ENCODE measurements at places on chromosomes 1 and 21.

DNA sequence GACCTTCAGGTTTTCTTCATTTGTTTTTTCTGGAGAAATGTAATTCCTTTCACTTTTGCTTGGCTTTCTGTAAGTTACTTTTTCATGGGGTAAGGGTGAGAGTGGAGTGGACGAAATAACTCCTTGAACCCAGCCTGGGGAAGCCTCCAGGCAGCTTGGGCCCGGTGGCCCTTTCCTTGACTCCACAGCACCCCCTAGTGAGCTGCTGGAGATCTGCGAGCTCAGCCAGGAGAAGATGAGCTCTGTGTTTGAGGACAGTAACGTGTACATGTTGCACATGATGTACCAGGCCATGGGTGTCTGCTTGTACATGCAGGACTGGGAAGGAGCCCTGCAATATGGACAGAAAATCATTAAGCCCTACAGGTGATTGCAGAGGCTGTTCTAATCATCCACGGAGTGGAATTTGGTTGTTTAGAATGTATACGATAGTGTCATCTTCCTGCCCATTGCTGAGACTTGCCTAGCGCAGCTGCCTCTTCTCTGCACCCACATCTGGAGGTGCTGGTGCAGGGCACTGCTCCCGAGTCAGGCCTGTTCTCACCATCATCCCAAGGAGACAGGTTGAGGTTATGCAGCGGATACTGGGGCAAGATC is 51.0 kb downstream of the SMYD2 start:
- DNase-seq: peak; percentile 58

- DNase-seq: no peak
These were observed 63.0 kb upstream of the RAB4A start for GRCh38 chr1:229207916-229208315.

GRCh38 chr21:35150562-35151226 is 101.6 kb upstream of the RUNX1 start:
- DNase-seq: no peak

- DNase-seq: no peak
These were observed 12.6 kb upstream of the PCBP3 start for GRCh38 chr21:45630876-45631275.

GRCh38 chr1:39142401-39143060 is 62.0 kb upstream of the MACF1 start:
- DNase-seq: no peak

- DNase-seq: no peak
These were observed 19.3 kb downstream of the BEND5 start for GRCh38 chr1:48757363-48757762.

- no peak for DNase-seq
These were observed 133.6 kb downstream of the EIF4G3 start for GRCh38 chr1:21042929-21043605.

DNA sequence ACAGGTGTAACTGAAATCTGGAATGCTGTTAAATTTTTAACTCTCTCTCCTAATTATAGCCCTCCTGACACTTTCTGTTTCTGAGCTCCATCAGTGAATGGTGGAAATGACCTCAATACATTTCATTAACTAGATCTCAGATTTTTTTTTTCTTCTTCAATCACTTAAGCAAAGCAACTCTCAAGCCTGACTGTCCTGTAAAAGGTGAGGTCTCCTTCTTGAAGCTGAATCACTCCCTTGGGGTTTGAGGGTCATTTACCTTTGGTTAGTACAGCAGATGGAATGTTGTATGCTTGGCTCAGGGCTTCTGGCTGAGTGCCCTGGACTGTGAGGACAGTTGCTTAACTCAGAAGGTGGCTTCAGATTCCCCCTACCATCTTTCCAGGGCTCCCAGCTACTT is 518.7 kb downstream of the PTPRC start:
- no peak for DNase-seq

DNA sequence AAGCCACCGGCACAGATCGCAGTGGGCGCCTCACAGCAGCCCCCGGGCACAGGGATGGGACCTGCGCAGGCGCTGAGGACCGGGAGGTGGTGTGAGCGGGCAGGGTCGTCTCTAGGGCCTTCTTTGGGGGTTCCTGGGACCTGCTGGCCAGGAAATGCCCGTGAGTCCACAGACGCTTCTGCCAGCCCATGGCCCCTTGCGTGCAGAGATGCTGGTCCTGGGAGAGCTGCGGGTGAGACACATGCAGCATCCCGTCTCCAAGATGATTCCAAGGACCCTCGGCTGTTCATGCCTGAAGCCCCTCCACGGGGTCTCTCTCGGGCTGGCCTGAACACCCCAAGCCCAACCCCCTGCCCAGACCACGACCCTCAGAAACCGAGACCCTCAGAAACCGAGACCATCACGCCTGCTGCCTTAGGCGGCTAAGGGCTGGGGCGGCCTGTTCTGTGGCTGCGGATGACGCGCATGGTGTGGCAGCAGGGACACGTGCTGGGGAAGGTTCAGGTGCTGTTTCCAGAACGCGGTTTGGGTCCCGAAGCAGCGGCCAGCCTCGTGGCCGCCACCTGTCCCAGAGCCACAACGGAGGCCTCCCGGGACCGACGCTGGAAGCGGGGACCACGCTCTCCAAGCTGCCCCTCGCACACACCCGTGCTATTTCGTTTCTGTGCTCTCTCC is 23.0 kb downstream of the CFAP74 start:
- no peak for DNase-seq

GRCh38 chr1:40793617-40794016 is 10.0 kb downstream of the KCNQ4 start:
- DNase-seq: no peak

- no peak for DNase-seq
These were observed 377.0 kb downstream of the PTPRC start for GRCh38 chr1:199015799-199016198.

DNA sequence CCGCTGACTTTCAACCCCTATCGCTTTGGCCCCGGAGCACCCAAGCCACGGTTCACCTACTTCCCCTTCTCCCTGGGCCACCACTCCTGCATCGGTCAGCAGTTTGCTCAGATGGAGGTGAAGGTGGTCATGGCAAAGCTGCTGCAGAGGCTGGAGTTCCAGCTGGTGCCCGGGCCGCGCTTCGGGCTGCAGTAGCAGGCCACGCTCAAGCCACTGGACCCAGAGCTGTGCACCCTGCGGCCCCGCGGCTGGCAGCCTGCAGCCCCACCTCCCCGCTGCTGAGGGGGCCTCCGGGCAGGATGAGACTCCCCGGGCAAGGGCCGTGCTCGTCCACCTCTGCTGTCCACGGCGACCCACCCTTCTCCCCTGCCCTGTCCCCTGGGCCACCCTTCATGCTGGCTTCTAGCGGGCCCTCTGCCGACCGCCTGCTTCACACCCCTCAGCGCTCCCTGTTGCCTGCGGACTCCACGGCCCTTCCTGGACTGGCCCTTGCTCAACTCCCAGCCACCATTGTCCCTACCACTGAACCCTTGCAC is 92.2 kb upstream of the TRABD2B start:
- DNase-seq: no peak

DNA sequence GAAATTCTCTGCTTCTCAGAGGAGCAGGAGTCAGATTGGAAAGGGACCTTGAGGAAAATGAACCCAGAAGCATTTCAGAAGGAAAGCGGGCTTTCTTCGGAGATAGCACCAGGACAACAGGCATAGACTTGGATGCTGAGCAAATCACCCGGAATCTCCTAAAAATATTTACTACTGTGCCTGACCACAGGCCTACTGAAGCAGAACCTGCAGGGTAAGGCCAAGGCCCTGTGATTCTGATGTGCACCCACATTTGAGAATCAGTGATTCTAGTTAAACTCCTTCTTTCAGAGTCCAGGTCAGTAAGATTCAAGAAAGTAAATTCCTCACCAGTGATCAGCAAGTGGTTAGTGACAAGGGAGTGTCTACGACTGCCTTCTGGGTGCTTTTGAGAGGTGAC is 307.3 kb upstream of the DUSP10 start:
- DNase-seq: no peak

DNA sequence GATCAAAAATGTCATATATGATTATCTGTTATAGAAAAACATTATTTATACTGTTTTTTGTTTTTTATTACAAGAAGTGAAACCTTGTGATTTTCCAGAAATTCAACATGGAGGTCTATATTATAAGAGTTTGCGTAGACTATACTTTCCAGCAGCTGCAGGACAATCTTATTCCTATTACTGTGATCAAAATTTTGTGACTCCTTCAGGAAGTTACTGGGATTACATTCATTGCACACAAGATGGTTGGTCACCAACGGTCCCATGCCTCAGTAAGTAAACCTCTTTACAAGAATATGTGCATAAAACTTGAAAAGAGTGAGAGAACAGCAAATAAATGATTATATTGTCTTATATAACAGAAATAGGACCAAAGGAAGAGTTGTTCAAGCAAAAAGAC is 14.5 kb downstream of the CFHR4 start:
- no peak for DNase-seq

GRCh38 chr1:152902636-152903035 is 5.7 kb upstream of the IVL start:
- DNase-seq: no peak

DNA sequence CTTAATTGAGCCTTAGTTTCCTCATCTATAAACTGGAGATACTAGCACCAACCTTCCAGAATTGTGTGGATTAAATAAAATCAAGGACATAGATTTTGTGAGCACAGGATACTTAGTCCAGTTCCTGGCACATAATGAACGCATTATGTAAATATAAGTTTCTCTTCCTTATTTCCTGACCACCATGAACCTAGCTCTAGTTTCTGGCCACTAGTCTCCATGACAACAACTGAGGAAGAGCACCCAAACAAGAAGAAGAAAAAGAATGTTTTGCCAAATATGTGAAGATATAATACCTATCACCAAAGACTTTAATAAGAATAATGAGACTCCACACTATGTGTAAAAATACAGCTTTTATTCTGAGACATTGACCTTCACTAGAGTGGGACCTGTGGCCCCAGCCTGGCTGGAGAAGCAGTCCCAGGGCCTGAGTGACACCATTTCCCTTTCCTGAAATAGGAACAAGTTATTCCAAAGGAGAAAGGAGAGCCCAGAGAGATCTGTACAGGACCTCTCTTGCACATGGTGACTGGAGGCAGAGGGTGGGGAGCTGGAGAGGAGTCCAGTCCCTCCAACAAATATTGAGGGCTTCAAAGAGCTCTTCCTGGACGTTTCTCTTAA is 940 bp upstream of the USF1 start:
- DNase-seq: no peak

DNA sequence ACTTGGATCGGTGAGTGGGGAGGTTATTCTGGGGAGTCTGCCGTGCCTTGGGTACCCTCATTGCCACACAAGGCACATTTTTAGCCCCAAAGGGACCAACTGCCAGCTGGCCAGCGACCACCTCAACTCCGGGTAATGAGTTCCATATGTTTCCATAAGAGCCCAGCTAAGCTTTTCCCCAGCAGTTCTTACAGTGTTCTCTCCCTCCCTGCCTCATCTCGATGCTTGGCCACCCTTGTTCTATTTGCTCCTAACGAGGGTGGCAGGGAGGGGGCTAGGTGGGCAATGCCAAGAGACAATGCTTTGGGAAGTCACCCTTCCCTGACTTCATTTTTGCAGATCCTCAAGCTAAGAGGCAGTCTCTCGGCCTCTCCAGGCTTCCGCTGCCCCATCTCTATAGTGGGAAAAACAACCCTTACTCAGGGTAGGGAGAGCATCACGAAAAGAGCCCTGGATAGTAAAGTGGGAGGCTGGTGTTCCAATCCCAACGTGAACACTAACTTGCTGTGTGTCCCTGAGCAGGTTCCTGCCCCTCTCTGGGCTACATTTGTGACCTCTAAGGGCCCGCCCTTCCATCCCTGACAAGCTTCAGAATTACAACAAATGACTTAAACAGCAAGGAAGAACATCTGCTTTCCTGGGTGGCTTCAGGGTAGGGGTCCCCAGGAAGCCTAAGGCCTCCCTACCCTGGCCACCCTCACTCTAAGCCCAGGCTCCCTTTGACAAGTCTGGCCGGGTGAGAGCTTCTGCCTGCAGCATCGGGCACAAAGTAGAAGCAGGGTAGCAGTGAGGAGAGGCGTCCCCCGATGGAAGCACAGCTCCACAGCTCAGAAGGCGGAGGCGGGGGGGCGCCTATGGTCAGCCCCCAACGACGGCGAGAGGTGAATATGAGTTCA is 5.8 kb downstream of the ID3 start:
- DNase-seq: no peak

GRCh38 chr1:108643492-108644335 is 17.2 kb downstream of the HENMT1 start:
- peak; percentile 80 for DNase-seq

DNA sequence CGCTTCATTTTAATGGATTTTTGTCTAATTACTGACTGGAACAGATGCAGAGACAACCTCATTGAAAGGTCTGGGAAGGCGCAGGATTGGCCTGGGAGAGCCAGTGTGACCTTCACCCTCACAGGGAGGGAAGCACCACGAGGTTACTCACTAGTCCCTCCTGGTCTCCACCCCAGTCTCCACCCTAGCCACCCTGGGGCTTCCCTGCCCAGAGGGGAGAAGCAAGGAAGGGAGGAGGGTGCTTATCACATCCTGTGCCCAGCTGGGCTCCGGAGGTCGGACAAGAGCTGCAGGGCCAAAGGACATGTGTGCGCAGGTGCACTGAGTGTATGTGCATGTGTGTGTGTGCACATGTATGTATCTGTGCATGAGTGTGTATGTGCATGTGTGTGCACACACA is 220.1 kb upstream of the VAMP3 start:
- no peak for DNase-seq

DNA sequence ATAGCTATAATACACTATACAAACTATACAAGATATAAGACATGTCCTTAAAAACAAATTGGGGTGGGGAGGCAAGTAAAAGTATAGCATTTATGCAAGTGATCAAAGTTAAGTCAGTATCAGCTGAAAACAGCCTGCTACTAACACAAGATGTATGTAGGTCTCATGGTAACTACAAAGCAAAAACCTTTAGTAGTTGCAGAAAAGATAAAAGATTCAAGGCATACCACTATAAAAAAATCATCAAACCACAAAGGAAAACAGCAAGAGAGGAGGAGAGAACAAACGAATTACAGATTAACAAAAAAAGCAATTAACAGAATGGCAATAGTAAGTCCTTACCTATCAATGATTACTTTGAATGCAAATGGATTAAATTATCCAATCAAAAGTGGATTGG is 22.7 kb downstream of the ERO1B start:
- DNase-seq: no peak

DNA sequence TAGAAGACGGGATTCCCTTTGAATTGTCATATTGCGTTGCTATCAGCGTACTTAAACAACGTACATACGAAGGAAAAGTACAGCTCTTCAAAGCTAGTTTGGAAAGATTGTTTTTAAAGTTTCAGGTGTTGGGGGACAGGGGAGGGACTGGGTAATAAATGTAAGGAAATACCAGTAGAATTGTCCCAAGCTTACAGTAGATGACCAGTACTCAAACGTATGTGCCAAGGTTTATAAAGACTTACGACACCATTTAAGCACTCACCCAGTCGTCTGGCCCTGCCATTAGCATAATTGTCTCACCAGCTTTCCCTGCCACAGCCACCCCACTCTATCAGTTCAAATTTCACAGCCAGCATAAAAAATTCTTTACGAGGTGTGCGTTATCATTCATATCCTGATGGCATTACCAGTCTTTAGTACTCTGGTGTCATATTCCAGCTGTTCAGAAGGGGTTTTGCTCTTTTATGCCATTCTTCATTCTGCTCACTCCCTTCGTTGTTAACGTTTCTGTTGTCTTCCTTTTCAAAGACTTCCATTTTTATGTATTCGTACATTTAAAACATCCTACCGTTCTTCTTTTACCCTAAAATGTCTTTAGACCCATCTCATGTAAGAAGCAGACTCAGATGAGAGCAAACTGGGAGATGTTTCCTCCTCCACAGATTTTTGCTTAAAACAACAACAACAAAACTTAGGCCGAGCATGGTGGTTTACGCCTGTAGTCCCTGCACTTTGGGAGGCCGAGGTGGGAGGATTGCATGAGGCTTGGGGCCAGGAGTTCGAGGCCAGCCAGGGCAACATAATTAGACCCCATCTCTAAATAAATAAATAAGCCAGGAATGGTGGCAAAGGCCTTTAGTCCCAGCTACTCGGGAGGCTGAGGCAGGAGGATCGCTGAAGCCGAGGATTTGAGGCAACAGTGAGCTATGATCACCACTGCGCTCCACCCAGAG is 1.0 kb upstream of the HP1BP3 start:
- no peak for DNase-seq
